ENCODE measurements at places on chromosomes 7 and 10.

DNA sequence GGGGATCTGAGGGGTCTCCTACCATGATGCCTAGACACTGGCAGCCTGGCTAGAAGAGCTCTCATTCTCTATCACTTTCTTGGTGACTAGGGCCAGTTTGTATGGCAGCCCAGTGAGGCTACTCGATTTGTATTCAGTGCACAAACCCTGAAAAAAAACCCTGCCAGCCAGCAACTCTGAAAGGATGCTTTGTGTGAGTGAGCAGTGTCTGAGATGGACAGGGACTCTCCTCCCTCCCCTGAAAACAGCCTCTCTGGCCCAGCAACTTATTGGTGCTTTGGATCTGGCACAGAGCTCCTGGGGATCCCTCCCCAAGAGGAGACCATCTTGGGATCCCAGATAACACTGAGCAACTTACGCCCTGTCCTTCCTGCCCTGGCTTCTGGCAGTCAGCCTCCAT, 10.8 kb upstream of the LRRC4 start:
- no peak for DNase-seq

- no peak for DNase-seq
Measured at GRCh38 chr10:12803776-12804175, 197.7 kb downstream of the CCDC3 start.

GRCh38 chr10:44292390-44293002, 92.4 kb downstream of the CXCL12 start:
- DNase-seq: no peak

DNA sequence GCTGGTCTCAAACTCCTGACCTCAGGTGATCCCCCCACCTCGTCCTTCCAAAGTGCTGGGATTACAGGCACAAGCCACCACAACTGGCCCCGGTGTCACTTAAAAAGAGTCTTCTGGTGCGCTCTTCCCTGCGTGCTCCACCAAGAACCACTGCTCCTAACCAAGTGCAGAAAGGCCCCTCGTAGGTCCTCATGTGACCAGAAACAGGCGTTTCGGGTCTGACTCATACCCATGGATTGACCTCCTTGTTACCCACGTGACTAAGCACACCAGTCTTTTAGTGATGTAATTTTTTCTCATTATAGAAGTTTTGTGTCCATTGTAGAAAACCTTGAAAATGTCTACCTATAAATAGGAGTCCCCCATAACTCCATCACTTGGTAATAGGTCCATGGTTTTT, 13.9 kb downstream of the FKBP6 start:
- no peak for DNase-seq

DNA sequence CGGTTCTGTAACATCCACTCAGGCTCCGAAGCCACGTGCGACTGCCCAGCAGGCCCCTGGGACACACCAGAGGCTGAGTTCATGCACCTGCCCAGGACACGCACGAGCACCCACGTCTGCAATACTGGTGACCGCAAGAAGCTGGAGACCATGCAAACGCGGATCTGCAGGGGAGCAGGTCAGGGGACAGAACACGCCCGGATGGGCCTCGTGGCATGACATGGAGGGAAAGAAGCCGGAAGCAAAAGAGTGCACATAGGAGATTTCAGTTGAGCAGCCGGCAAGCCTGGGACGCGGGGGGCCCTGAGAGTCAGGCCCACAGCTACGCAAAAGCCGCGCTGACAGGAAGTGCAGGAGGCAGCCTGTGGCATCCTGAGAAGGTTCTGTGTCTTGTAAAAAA, 73.7 kb downstream of the FOXL3 start:
- DNase-seq: no peak

Data from GM12891 (cell line).